ENCODE measurements at places on chromosomes 3 and 15. TPM values are rescaled to one million over a fixed set of nuclear protein-coding genes. Genes with fewer than 3 reads are reported as not detected.

ROBO2 gene
- not detected for total RNA-seq

FOXB1 gene
- not detected for total RNA-seq

PLCL2 gene
- 4.5 TPM for total RNA-seq

FBXW12 gene
- not detected for total RNA-seq

COL8A1 gene
- not detected for total RNA-seq

UQCRC1 gene
- 157 TPM for total RNA-seq

P2RY12 gene
- total RNA-seq = not detected

CNTN6 gene
- not detected for total RNA-seq

XCR1 gene
- total RNA-seq = not detected

CPA3 gene
- total RNA-seq = not detected

GP9 gene
- total RNA-seq = not detected

B3GALNT1 gene
- total RNA-seq = 0.18 TPM

CD200 gene
- total RNA-seq = not detected

MYL3 gene
- 0.16 TPM for total RNA-seq

EEFSEC gene
- 9.9 TPM for total RNA-seq

TIMP4 gene
- total RNA-seq = 10.8 TPM

SEMA6D gene
- not detected for total RNA-seq

TMEM207 gene
- not detected for total RNA-seq

RLBP1 gene
- total RNA-seq = not detected

SOX14 gene
- total RNA-seq = not detected

AGTR1 gene
- total RNA-seq = 0.59 TPM

SOX2 gene
- 0.50 TPM for total RNA-seq

TIGIT gene
- not detected for total RNA-seq

PROS1 gene
- total RNA-seq = 9.9 TPM

ANKRD63 gene
- 0.20 TPM for total RNA-seq

CTSH gene
- 45.9 TPM for total RNA-seq

IQCF5 gene
- total RNA-seq = not detected

ADGRG7 gene
- not detected for total RNA-seq

CX3CR1 gene
- 0.04 TPM for total RNA-seq

LXN gene
- total RNA-seq = 52.3 TPM

FRMD5 gene
- total RNA-seq = 2.3 TPM

PYGO1 gene
- 6.8 TPM for total RNA-seq

DAZL gene
- not detected for total RNA-seq

CCDC39 gene
- total RNA-seq = not detected

PPP2R3A gene
- 1.7 TPM for total RNA-seq

ITIH1 gene
- not detected for total RNA-seq

RTP4 gene
- total RNA-seq = not detected

CADM2 gene
- 0.27 TPM for total RNA-seq

ZNF860 gene
- total RNA-seq = 1.4 TPM

PRSS50 gene
- total RNA-seq = not detected

LRTM1 gene
- not detected for total RNA-seq

CNBP gene
- 341 TPM for total RNA-seq

KLHL40 gene
- total RNA-seq = not detected

RPLP1 gene
- 3,693 TPM for total RNA-seq

LARP6 gene
- total RNA-seq = 71.1 TPM

FBXL22 gene
- 0.32 TPM for total RNA-seq

CLEC3B gene
- not detected for total RNA-seq

LMAN1L gene
- total RNA-seq = not detected

PTH1R gene
- 1.4 TPM for total RNA-seq

MKRN2 gene
- 26.7 TPM for total RNA-seq

VIPR1 gene
- total RNA-seq = 2.3 TPM

CCR5 gene
- not detected for total RNA-seq

Measured in A549 treated with dexamethasone at 1 μM for 4 hours (cell line).